ENCODE measurements at places on chromosomes 3 and 15.

DNA sequence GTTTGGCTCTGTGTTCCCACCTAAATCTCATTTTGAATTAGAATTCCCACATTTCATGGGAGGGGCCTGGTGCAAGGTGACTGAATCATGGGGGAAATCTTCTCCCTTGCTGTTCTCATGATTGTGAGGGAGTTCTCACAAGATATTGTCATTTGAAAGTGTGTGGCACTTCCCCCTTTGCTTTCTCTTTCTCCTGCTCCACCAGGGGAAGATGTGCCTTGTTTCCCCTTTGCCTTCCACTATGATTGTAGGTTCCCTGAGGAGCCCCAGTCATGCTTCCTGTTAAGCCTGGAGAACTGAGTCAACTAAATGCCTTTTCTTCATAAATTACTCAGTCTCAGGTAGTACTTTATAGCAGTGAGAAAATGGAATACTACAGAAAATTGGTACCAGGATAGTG is 157.2 kb upstream of the TPRG1 start:
- DNase-seq = no peak

GRCh38 chr3:79598594-79598993 is 169.2 kb downstream of the ROBO1 start:
- DNase-seq = peak; percentile 77

DNA sequence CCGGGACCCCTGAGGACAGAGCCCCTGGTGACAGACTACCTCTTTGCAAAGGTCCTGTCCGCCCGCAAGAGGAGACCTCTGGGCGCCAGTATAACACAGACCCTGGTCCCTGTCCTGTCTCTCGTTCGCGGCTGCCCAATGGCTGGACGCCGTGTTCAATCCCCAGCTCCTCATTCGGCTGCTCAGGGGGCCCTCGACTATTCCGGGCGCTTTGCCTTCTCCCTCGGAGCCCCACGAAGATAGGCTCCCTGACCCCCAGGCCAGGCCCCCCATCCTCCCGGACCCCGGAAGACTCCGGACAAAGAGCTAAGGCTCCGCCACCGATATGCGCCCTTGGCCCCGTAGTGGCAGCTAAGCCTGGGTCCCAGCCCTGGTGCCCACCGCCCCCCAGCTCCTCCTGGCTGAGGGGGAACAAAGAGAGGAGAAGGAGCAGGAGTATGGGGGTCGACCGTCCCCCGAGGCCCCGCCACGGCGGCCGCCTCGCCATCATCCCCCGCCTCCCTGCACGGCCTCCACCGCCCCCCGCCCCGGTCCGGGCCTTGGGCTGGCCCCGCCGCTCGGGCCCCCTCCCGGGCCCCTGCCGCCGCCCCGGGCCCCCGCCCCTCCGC is 437 bp downstream of the CELSR3 start:
- DNase-seq = no peak

GRCh38 chr3:193212844-193213243 is 28.2 kb upstream of the PLAAT1 start:
- no peak for DNase-seq

DNA sequence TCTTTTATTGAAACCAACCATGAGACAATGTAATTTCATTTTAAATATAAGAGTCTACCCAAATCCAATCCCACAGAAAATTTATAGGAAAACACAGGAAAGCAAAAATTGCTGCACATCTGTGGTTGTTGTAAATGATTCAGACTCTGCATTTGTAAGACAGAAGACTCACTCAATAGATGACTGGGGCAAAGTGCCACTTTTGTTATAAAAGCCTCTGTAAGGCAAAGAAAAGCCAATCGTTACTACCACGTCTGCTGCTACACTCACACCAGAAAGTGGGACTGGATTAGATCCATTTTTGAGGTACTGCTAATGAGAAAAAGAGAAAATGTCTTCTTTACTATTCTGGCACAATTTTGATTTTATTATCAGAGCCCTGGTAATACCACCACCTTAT is 74.9 kb downstream of the SEMA6D start:
- DNase-seq = no peak

DNA sequence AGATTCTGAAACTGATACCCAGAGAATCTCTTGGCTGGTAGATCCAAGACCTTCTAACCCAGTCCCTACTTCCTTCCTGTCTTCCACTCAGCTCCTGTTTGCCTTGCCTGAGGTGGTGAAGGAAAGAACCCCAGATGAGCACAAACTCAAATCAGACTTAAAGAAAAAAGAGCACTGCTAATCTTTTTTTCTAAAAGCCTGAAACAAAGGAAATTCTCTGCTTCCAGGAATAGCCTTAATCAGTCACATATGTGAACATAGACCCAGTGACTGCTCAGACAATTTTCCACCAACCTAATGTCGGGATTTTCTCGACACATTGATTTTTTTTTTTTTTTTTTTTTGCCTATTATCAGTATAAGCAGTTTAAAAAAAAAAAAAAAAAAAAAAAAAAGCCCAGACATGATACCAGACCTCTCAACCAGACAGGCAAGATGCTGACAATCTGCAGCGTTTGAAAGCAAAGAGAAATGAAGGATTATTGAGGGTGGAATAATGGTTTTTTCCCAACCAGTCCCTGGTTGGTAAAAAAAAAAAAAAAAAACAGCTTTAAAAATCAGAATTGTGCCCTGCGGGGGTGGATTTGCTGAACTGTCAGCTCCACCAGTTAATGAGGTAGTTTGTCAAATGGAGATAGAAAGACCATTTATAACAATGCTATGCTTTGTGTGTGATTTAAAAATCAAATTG is 256.8 kb upstream of the RARB start:
- no peak for DNase-seq

DNA sequence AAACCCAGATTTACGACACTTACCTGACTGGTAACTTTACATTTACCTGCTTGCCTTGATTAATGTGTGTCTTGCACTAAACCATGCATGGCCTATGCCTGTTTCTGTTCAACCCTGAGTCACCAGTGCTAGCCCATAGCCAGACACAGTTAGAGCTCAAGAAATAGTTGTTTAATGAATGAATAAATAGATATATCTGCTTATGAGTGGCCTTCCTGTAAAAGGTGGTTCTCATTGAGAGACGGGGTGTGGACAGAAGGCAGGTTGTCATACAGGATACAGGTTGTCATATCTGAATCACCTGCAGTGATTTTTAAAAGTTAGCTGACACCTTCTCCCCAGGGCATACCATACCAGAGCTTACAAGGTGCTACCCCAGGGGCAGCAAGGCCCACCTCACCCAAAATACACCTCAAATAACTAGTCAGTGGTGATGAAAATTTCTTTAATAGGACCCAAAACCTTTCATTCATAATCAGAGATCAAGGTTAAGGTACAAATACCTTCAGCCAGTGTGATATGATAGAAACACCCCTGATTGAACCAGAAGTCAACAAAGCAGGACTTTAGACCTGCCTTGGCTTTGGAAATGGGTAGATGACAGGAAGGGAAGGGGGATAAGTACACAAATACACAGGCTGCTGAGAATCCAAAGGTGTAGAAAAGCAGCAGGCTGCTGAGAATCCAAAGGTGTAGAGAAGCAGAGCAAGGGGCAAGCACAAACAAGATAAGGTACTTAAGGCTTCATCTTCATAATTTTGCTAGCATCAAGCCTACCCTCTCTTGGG is 45.4 kb upstream of the TSC22D2 start:
- DNase-seq = no peak

GRCh38 chr3:170410428-170411029 is 8.1 kb upstream of the CLDN11 start:
- DNase-seq = peak; percentile 2

- no peak for DNase-seq
These were observed 52.2 kb upstream of the PTX3 start for GRCh38 chr3:157384491-157384890.

DNA sequence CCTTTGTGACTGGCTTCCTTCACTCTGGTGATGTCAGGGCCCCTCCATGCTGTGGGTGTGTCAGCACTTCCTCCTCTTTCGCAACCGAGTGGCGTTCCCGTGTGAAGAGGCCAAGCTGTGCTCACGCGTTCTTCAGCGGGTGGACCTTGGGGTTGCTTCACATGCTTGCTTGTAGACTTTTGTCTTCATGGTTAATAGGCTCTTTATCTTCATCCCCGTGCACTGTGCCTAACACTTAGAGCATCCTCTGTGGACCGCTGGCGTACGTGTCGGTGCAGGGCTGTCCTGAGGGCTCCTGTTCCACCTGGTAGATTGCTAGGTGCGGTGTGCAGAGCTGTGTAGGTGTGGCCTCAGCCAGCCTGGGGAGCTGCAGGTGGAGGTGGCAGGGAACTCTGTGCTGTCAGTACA is 182.3 kb downstream of the OR4M2 start:
- DNase-seq = no peak

DNA sequence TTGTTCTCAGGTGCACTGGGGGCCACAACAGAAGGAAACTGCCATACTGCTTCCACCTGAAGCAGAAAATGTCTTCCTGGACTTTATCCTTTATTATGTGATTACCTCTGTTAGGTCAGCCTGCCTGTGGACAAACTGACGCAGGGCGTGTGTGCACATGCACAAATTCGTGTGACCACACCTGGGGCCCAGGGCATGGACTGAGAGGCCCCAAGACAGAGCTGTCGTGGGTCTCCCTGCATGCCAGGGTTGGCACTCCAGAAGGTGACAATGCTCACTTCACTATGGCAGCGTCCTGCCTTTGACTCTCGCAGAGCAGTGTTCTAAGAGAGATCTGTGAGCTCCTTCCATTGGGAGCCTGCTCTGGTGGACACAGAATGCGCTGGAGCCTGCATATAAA is 34.5 kb downstream of the CCDC12 start:
- DNase-seq = no peak

GRCh38 chr3:8757551-8758518 is 11.6 kb downstream of the OXTR start:
- no peak for DNase-seq

GRCh38 chr3:17278006-17278405 is 393.3 kb downstream of the PLCL2 start:
- DNase-seq = no peak

DNA sequence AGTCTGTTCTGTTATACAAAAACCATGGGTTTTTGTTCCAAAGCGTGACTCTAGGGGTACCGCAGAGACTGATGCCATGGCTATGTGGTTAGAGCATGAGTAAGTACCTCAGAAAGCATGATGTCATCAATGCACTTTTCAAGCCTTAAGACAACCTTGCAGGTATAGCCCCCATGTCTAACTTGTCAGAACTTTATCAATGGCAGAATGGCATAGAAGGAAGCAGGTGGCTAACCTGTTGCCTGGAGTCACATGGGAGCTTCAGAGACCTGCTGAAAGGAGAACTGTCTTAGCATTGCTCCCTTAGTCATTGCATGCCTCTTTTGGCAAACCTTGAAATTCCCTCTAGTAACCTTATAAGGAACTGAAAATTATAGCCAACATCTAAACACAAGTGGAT is 52.5 kb downstream of the EOMES start:
- DNase-seq = no peak

DNA sequence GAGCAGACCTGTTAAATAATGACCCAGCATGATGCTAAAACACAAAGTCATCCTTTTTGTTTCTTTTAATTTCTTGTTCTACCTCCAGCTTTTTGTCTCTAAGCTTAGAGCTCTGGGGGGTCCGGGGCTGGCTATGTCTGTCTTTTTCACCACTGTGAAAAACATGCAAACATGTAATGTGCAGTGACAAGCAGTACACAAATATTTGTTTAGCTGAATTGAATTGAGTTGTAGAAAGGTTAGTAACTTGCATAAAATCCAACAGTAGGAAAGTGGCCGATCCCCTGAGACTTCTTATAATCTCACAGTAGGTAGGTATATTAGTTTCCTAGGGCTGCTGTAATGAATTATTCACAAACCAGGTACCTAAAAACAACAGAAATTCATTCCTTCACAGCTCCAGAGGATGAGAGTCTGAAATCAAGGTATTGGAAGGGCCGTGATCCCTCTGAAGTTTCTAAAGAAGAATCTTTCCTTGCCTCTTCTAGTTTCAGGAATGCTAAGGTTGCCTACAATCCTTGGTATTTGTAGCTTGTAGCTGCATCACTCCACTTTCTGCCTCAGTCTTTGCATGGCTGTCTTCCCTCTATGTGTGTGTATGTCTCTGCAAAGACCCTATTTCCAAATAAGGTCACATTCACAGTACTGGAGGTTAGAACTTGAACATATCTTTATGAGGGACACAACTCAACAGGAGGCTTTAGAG is 32.7 kb downstream of the ARL14 start:
- DNase-seq = peak; percentile 12

- no peak for DNase-seq
These were observed 468.0 kb upstream of the GBE1 start for GRCh38 chr3:82229397-82229796.

DNA sequence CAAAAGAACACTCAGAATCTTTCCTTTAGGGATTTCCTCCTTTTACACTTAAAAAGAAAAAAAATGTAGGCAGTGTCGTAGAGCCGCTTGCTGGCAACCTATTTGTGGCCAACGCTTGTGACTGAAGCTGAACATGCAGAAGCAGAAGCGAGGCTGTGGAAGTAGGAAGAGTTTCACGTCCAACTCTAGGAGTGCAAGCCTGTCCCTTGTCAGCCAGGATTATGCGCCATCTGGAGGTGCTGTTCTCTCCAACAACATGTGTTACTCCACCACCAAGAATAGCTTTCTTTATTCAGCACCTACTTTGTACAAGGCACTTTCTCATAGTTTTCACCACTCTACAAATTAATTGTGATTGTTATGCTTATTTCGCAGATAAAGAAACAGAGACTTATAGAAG is 223.2 kb upstream of the LMCD1 start:
- DNase-seq = no peak

GRCh38 chr3:153268564-153269279 is 106.7 kb downstream of the RAP2B start:
- no peak for DNase-seq

DNA sequence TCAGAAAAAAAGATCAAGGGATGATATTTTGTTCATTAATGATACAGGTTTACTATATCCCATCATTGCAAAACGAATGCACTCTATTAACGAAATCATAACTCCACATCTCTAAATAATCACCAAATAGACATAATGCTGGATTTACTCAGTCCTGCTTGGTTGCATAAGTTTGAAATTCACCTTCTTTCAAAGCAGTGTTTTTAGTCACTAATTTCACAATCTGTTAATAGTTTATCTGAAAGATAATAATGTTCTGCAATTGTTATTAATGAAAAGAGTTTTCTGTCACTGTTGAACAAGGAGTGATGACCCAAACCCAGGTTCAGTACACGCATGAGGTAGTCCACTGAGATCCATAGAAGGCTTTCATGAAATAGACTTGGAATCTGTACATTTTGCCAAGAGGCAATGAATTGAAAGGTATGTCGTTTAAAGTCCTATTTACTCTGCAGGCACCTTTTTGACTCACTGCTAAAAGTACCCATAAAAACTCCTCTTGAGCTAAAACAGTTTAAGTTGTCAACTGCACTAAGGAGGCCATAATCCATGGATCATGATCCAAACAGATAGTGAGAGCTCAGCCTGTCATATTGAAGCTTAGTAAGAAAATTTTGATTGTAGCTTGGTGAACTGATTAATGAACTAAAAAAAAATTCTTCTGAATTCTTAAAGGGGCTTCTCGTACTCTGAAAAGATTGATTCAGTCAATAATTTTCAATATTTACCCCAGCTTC is 75.6 kb upstream of the MBNL1 start:
- no peak for DNase-seq

- DNase-seq = no peak
These were observed 153.4 kb upstream of the MME start for GRCh38 chr3:154926721-154927120.
